ENCODE measurements at places on chromosomes 7 and 10.

GRCh38 chr10:18340496-18341051 lies 200.3 kb downstream of the CACNB2 start:
- DNase-seq, result no peak

DNA sequence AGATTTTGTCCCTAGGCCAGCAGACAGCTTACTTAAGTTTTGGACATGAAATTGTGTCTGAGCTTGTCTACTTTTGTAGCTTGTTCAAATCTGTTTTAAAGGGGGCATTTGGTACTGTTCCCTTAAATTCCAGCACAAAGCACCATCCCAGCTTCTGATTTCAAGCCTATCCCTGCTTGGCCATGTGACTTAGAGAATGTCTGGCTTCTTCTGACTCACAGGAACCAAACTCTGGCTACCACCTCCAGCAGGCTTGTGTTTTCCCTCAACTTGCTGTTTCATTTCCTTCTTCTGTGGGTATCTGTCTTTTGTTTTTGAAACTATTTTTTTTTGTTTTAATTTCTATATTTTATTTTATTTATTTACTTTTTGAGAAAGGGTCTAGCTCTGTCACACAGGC lies 97.9 kb upstream of the FZD8 start:
- no peak for DNase-seq

- no peak for DNase-seq
These were observed 35.4 kb downstream of the LRRC4 start for GRCh38 chr7:127995881-127996215.

- DNase-seq, result no peak
These were observed 272.0 kb upstream of the KLF6 start for GRCh38 chr10:4057021-4057420.

- DNase-seq, result no peak
These were observed 95.0 kb downstream of the GRB10 start for GRCh38 chr7:50687575-50688225.

DNA sequence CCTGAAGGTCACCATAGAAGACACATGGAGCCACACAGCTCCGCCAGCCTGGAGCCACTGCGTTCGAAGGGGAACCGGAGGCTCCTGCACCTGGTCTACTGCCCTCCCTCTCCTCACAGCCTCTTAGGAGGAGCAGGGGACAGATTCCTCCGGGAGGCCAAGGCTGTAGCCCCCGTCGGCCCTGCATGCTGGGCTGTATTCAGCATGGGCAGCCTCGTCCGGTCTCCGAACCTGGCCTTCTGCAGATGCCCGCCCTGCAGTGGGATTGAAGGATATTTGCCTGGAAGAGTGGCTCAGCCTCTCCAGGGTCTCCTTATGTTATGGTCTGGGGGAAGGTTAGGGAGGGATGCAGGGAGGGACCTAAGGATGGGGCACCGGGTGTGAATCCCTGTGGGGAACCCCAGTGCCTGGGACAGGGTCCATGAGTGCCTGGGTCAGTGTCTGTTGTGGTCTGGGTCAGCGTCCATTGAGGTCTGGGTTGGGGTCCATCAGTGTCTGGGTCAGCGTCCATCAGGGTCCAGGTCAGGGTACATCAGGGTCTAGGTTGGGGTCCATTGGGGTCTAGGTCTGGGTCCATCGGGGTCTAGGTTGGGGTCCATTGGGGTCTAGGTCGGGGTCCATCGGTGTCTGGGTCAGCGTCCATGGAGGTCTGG lies 13.0 kb upstream of the SCART1 start:
- no peak for DNase-seq

- DNase-seq, result no peak
These were observed 5.7 kb downstream of the PSMG3 start for GRCh38 chr7:1563981-1564602.

- DNase-seq, result no peak
These were observed 22.7 kb downstream of the ANK3 start for GRCh38 chr10:60367024-60367423.

GRCh38 chr7:29921404-29922010 lies 68.1 kb downstream of the SCRN1 start:
- no peak for DNase-seq

- DNase-seq, result no peak
These were observed 106.4 kb upstream of the CDCA7L start for GRCh38 chr7:22051886-22052673.

DNA sequence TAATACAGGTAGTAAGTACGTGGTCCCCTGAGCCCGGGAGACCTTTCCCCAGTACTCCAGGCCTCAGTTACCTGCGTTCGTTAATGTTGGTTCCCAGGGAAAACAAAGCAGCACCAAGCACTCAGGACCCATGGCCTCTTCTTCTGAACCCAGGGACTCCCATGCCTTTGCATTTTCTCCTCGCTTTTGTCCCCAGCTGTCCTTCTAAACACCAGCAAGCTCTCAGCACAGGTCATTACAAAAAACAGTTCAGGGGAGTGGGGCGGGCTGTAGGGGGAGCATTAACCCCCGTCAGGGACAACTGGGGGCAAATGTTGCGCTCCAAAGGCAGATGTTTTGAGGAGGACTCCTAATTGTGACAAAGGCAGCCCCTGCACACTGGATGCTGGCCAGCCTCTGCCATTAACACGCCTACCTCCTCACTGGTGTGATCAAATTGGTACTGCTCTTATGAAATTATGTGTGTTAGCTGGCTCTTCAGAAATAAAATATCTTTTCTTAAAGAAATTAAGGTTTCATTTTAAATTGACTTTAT lies 80.5 kb upstream of the LRGUK start:
- DNase-seq, result no peak

GRCh38 chr10:127117125-127117524 lies 79.3 kb downstream of the INSYN2A start:
- no peak for DNase-seq

- no peak for DNase-seq
These were observed 9.5 kb downstream of the PNLIPRP3 start for GRCh38 chr10:116437076-116437692.

- no peak for DNase-seq
These were observed 22.3 kb downstream of the CNPY1 start for GRCh38 chr7:155524018-155524556.

DNA sequence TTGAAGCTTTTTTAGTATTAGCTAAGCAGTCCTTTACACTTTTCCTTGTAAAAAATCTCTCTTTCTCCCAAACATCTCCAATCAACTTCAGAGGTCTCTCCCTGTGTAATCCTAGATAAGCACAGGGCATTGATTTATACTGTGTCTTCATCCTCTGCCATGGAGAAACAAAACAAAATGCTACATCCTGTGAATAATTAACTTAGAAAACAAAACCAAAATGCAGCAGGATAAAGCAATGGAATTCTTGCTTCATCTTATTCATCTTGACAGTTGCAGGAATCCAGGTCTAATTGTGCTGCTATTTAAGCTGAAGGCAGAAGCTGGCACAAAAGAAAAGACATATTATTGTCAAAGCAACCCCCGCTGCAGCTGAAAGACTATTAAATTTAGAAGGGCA lies 641.5 kb upstream of the SORCS1 start:
- DNase-seq, result no peak

DNA sequence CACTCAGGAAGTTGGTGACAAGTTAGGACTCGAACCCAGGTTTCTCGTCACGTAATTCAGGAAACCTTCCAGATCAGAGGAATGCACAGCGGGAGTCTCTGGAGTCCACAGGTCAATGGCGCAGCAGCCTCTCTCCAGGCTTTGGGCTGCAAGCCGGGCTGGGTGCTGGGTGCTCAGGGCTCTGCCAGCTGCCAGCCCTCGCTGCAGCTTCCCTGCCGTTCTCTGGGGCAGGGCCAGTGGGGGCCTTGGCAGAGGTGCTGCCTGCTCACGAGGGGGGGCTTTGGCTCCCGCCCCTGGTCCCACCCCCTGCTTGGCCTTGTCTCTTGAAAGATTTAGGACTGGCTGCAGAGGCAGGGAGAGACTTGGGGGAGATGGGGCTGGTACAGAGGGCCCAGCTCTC lies at the start of gene TACR2:
Gene TACR2, minus strand, starts transcription at position 224 of the 400 bp plus-strand sequence. CDS start 595 bp downstream, outside the sequence.
- DNase-seq, result no peak

DNA sequence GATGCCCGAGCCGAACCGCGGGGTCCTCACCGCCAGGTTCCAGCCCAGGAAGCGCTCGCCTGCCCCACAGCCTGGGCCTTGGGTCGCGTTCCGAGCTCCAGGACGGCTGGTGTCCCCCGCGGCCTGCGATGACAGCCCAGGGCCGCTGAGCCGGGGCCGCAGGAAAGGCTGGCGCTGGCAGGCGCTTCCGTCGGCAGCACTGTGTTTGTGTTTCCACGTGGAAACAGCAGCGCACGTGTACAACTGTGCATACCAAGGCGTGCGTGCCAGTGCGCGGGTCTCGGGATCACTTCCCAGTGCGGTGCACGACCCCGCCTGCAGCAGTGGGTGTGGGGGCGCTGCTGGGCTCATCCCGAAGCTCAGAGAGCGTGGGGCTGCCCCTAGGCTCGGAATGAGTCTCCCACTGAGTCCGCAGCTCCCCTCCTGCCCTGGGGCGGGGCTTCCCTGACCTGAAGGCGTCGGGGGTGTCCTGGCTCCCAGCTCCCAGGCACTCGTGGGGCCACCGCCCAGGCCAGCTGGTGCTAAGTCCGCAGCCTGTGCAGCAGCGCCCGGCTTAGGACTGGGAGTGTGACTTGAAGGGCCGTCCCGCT lies 17.2 kb downstream of the AP5Z1 start:
- no peak for DNase-seq

DNA sequence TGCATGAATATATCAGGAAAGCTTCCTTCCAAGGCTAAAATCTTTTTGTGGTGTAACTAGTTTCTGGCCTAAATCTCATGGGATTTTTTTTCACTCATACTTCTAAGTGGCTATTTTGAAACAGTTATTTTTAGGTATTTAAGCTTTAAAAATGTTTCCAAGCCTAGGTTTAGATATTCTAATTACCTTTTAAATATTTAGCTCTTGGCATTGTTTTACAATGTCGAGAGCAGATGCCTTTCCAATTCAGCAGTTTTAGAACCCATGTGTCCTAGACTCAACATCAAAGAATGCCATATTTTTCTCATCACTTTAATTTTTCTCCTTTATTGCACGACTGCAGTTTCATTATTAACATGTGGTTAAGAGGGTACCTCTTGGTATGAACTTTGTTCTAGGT lies 27.1 kb upstream of the STOX1 start:
- no peak for DNase-seq

DNA sequence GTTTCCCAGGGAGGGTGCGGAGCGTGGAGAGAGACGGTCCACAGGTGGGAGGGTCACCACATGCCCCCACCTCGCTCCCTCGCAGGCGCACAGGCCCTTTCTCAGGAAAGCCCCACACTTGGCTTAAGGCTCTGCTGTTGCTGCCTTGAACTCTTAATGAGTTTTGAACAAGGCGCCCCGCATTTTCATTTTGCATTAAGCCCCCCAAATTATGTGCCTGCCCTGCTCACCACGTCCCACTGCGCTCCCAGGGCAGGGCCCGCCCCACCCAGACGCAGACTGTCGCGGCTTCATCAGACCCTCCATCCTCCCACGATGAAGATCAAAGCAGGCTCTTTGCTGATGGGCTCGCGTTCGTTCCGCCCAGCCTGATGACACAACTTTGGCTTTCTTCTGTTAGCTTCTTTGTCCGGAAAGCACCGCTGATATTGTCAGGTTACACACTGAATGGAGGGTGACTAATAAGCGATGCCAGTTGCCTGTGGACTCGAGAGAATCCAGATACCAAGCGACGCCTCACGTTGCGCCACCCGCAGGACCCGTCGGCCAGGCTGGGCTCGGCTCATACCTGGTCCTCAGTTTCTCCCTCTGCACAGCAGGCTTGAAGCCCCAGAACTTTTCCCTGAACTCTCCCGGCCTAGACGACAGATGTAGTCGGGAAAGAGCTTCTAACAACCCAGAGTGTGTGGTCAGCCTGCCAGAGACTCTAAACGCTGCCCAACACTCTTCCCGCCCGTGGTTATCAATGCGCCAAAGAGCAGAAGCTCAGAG lies 9.5 kb downstream of the CALML3 start:
- DNase-seq, result no peak

DNA sequence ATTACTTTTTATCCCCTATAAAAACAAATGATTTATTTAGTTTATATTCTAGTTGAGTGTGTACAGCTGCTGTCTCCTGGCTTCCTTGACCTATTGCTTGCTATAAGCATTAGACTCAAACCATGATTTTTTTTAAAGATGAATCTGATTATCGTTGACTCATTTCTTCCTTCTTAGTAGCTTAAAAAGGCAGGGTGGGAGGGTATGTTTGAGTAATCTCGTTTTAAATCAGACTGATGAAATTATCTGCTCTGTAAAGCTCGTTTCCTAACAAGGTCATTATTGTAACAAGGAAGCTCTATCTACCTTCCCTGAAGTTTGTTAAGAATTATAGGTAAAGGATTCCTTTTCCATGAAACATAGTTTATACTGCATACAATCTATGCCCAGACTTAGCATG lies 276.3 kb upstream of the KCND2 start:
- no peak for DNase-seq

DNA sequence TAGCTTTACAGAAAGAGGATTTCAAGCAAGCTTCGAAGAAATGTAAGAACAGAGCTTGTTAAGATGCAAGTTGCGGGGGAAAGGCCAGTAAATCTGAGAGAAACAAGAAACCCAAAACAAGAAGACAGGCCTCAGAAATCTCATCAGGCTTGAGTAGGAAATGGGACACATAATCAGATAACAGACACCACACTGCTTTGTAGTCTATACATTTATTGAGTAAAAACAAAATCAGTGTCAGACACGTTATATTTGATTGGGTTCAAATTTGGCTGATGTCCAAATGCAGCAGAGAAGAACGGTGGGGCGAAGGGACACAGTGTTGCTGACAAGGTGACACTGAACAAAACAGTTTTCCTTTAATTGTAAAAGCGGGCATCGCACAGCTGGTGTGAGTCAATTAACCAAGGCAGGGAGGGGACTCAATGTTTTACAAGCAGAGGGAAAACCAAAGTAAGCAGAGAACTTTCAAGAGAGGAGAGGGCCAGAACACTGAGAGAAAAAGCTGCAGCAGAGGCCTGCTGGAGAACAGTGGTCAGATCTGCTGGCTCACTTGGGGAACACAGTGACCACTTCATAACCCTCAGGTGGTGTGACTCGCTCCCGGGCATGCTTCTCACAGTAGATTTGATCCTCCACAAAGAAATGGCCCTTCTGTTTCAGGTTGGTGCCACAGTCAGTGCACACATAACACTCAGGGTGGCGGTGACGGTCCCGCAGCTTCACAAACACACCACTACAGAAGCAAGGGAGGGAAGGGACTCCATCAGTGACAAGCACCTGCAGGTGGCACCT lies 43.5 kb downstream of the ACSM6 start:
- DNase-seq, result no peak

DNA sequence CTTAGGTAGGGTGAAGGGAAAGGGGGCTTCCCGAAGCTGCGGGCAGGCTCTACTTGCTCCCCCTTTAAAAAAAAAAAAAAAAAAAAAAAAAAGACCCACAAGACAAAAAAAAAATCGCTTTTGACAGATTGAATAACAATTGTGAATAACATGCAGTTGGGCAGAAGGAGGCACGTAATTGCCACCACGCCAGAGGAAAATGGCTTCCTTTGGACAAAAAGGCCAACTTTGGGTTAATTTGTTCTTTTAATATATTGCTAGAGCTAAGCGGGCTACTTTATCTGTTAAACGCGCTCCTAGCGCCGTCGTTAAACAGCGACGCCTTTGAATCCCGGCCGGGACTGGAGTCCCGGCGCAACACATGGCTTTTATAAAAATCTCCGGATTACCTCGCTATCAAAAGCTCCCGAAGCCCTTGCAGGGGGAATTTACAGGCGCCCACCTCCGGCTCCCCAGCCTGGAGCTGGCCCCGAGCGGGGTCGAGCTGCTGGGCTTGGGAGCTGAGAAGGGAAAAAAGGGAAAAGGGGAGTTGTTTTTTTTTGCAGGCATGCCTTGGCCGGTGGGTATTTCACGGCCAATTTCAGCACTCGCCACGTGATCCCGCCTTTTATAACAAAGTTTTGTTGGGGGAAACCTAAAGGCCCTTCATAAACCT lies 1.2 kb downstream of the HOXA11 start:
- DNase-seq, result no peak

- DNase-seq, result no peak
These were observed 81.4 kb downstream of the ABCB5 start for GRCh38 chr7:20696803-20697333.

GRCh38 chr7:99125505-99125865 lies 18.4 kb downstream of the SMURF1 start:
- DNase-seq, result no peak

All from stimulated activated CD8-positive, alpha-beta memory T cell treated with anti-CD3 and anti-CD28 coated beads, Interleukin-2, amount 100 ng/mL, for 1 hour (primary cell).